ENCODE measurements at places on chromosomes 6 and 20.
A peak's percentile ranks its signal among the peaks of the same experiment; 100 is the strongest.

- no peak for DNase-seq
These were observed 6.7 kb downstream of the PCED1A start for GRCh38 chr20:2833761-2834160.

DNA sequence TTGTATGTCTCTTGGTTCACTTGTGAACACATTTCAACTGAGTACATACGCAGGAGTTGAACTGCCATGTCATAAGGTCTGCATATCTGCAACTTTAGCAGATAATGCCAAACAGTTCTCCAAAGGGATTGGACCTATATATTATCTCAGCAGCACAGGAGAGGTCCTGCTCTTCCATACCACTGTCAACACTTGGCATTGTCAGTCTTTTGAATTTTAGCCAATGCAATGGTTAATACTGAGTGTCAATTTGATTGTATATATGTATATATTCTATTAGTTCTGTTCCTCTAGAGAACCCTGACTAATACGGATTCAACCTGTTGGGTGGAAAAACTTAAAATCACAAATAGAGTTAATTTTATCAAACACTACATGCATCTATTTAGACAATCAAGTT is 26.1 kb upstream of the ARHGAP18 start:
- DNase-seq = no peak

DNA sequence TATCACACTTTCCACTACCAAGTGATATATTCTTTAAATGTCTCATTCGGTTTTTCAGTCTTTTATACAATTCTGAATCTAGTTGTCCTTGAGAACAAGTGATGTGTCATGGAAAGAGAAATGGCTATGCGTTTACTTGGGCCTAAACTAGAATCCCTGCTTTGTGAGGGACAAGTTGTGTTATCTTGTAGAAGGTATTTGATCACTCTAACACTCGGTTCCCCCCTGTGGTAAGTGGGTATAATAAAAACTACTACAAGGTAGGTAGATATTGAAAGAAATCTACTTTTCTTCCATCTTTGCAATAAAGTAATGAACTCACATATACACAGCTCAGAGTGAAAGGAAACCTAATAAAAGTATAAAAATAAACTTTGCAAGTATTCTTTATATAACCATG is 108.9 kb downstream of the MANEA start:
- DNase-seq = no peak

GRCh38 chr20:2381303-2381702 is 602 bp downstream of the TGM6 start:
- no peak for DNase-seq

GRCh38 chr6:126172131-126172530 is 167.8 kb upstream of the CENPW start:
- DNase-seq = peak; percentile 95

GRCh38 chr6:49453221-49453620 is 9.8 kb downstream of the MMUT start:
- DNase-seq = no peak

DNA sequence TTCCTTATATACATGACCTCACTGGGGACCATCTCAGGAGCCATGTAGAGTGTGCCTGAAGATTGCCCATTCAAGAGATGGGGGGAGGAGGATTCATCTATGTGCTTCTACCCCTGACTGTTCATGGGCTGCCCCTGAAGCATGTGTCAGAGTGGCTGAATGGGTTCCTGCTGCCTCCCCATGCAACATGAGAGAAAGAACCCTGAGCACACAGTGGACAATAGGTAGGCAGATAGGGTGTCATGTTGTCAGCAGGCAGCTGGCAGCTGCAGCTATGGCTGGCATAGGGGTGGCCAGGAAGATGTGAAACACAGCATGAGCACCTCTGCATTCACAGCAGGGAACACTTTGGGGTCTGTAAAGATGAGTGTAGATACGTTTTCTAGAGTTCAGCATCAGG is 208.4 kb upstream of the CNR1 start:
- DNase-seq = no peak

DNA sequence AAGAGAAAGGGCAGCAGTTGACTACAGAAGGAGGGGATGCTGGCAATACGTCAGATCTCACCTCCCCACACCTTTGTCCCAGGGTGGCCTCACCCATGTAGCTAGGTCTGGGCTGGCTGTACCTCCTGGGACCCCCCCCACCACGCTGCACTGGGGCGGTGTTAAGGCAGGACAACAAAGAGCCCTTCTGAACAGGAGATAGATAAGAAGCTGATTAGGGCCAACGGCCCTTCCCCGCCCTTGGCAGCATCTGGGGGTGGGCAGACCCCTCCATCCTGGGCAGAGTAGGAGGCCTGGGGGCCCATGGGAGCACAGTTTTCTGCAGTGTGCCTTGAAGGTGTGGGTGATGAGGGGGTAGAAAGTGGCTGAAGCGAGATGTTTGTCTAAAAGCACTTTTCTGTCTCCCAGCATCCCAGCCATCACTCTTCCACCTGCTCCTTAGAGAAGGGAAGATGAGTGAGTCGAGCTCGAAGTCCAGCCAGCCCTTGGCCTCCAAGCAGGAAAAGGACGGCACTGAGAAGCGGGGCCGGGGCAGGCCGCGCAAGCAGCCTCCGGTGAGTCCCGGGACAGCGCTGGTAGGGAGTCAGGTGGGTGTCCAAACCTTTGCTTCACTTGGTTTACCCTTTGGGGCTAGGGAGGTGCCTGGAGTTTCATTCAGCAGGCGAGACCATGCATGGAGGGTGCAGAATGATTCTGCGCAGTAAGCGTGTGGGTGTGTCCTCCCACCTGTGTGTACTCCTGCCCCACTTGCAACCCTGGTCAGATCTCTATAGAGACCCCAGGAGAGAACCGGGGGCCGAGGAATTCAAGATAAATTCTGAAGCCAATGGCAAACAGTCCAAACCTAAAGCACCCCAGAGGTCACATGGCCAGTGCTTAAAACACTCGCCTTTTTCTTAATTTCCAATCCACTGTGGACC is 3.9 kb downstream of the HMGA1 start:
- no peak for DNase-seq

DNA sequence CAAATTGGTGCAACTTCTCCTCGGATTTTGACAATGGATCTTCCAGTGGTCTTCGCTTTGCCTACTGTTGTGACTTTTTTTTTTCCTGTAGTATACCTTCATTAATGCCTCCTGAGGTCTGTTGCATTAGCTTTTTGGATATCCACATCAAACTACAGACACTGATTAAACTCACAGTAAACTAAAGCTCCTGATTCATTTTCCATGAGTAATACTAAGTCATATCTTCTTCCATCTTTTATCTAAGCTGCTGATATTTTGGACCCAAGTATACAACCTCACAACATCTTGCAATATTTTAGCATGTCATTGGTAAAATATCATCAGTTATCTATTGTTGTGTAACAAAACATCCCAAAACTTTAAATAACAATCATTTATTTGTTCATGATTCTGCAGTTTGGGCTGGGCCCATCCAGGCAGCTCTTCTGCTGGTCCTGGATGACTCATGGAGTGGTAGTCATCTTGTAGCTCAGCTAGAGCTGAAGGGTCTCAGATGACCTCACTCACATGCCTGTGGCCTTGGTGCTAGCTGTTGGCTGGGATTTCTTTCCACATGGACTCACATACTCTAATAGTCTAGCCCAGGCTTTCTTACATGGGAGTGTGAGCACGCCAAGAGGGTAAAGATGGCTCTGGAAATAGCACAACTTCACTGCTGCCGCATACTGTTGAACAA is 78.3 kb upstream of the SRSF6 start:
- no peak for DNase-seq

GRCh38 chr6:16564436-16564835 is 196.8 kb downstream of the ATXN1 start:
- DNase-seq = no peak

DNA sequence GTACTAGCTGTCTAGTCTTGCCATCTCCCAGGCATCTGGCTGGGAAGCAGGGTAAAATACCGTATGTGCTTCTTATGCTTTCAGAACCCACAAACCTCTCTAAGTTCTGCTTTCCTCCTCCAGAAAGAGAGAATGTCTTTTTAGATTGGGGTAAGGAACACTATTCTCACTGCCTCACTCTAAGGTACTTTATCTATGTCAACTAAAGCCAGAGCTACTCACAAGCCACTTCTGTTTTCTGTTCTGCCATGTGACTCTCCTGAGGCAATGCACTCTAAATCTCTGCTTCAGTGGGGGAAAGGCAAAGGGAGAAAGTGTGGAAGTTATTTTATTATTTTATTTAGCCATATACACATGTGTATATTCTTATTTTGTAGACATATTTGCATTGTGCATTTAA is 15.6 kb downstream of the MEP1A start:
- no peak for DNase-seq

GRCh38 chr20:25046181-25046641 is 11.7 kb downstream of the ACSS1 start:
- DNase-seq = no peak

- no peak for DNase-seq
These were observed 42.6 kb upstream of the PHACTR3 start for GRCh38 chr20:59561614-59562277.

- no peak for DNase-seq
These were observed 71.1 kb downstream of the TOX2 start for GRCh38 chr20:43985608-43986316.

GRCh38 chr6:168782187-168782751 is 341.3 kb downstream of the SMOC2 start:
- no peak for DNase-seq

DNA sequence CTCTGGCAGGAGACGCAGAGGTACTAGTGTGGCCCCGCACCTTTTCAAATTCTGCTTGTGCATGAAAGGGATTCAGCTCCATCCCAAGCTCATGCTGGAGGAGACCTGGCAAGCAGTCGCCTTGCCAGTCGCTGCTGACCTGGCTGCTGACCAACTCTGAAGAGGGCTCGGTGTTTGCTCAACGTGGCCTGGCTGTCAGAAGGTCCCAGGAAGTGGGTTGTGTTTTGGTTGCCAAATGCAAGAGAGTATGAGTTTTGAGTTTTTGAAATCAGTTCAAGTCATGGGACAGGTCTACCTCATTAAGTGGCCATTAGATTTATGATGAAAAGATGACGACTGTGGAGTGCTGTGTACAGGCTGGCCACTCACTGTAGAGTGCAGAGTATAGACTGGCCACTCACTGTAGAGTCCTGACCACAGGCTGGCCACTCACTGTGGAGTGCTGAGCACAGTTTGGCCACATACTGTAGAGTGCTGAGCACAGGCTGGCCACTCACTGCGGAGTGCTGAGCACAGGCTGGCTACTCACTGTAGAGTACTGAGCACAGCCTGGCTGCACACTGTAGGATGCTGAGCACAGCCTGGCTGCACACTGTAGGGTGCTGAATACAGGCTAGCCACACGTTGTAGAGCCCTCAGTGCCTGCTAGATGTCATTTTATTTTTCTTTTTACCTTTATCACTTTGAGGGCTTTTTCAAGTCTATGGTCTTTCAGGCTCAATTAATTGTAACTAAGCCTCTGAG is 193.9 kb downstream of the ZNF217 start:
- DNase-seq = no peak

GRCh38 chr6:47357827-47358226 is 48.1 kb upstream of the TNFRSF21 start:
- DNase-seq = no peak

DNA sequence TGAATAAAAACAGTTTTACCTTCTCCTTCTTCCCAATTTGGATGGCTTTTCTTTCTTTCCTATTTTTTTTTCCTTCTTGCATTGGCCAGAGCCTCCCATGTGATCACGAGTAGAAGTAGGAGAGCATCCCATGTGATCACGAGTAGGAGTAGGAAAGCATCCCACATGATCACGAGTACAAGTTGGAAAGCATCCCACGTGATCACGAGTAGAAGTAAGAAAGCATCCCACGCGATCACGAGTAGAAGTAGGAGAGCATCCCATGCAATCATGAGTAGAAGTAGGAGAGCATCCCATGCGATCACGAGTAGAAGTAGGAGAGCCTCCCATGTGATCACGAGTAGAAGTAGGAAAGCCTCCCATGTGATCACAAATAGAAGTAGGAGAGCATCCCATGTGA is 218.6 kb downstream of the DLL1 start:
- no peak for DNase-seq

GRCh38 chr6:16438718-16439591 is 200.6 kb downstream of the GMPR start:
- DNase-seq = no peak

- DNase-seq = no peak
These were observed 214.4 kb downstream of the ATXN1 start for GRCh38 chr6:16546861-16547260.

DNA sequence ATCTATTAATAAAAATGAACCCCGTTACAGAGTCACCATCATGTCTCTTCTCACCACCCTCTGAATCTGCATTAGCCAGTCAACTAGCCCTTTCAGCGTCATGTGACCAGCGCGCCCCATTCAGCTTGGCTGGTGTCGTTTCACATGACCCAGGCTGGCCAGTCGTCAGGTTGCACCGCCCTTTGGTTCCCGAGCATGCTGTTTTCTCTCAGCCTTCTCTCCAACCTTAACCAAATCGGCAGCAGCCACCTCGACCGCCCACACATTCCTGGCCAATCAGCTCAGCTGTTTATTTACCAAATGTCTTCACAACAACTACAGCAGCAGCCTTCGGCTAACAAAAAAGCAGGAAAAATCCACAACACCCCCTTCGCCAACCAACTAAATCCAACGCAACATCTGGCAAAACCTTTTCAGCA is 5.6 kb downstream of the SRSF3 start:
- no peak for DNase-seq

GRCh38 chr6:140907235-140907634 is 1225.5 kb upstream of the GJE1 start:
- no peak for DNase-seq

- no peak for DNase-seq
These were observed 421.7 kb downstream of the C6orf118 start for GRCh38 chr6:164887660-164888059.

DNA sequence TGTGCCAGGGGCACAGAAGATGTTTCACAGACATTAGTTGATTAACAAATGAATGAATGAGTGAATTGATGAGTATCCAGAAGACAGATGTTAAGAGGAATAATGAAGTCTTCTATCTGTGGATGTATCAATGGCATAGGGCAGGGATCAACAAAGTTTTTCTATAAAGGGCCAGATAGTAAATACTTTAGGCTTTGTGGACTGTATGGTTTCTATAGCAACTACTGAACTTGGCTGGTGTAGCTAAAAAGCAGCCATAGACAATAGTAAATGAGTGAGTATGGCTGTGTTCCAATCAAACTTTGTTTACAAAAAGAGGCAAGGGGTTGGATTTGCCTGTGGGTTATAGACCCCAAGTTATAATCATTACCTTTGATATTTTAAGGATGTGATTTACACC is 144.0 kb downstream of the PRL start:
- DNase-seq = no peak

GRCh38 chr6:25524542-25524941 is 127.5 kb upstream of the SCGN start:
- no peak for DNase-seq

DNA sequence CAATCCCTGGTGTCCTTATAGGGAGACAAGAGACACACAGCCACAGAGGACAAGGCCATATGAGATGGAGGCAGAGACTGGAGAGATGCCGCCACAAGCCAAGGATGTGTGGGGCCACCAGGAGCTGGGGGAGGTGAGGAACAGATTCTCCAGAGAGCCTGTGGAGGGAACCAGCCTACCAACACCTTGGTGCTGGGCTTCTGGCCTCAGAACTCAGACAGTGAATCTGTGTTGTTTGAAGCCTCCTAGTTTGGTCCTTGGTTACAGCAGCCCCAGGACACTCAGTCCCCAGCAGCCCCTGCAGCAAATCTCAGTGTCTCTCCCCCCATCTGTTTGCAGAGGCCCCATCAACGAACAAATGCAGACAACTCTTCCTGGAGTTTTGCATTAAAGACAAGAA is 73.2 kb upstream of the BHLHE23 start:
- DNase-seq = no peak

GRCh38 chr20:31797364-31797763 is 21.8 kb upstream of the MYLK2 start:
- DNase-seq = no peak
